ENCODE measurements at places on chromosomes 12 and 14.

- DNase-seq: no peak
Observed at GRCh38 chr12:22066310-22066709, 20.3 kb downstream of the CMAS start.

GRCh38 chr14:100056964-100057795 lies 8.0 kb upstream of the EVL start:
- DNase-seq: no peak

DNA sequence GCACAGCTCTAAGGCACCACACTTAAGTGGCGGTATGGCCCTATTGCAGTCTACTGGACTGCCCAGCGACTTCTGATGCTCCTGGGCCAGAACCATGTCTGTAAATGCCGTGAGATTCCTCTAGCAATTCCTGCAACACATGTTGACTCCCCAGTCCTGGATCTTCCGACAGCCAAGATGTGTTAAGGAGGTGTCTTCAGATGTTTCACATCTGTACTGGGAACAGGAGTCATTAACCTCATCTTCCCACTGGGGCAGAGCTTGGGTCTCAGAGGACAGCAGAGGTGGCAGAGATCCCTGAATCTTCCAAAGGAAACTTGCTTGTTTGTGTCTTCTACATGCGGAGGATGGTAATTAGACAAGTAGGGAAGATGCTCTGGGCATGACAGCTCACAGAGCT lies 8.2 kb downstream of the TMEM120B start:
- no peak for DNase-seq

GRCh38 chr12:64707926-64708325 lies 51.3 kb downstream of the GNS start:
- no peak for DNase-seq

DNA sequence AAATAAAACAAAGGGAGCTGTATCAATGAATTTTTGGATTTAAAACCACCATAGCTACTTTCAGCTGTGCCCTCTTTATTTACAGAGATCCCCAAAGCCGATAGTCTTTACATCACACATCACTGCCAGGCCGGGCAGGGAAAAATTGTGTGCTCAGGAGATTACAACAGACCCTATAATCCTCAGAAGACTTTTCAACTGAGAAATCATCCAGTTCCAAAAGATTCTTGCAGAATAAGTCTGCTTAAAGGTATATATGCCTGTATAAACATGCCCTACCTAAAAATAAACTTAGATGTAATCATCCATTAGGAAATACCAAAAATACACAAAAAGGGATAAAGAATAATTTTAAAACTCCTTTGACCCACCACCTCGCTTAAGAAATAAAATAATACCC lies 70.1 kb upstream of the MAP1LC3B2 start:
- DNase-seq: no peak

- peak; percentile 36 for DNase-seq
Observed at GRCh38 chr14:34043627-34044372, 92.9 kb upstream of the EGLN3 start.

DNA sequence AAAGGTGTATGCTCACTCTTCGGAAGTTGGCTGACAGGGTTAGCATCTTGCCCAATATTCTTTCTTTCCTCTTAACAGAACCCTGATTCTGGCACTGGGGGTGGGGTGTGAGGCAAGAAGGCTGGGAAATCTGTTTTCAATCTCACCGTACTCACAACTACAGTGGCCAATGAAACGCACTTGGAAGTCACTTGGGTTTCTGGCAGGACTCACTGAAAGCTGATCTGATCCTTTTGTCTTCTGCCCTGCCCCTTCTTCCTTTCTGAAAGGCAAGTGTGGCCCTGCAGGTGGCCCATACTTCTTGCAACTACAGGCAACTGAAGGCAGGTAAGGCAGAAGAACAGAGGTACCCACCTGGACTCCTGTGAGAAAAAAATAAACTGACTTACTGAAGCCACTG lies 106.9 kb downstream of the STXBP6 start:
- DNase-seq: no peak

- no peak for DNase-seq
Observed at GRCh38 chr12:80979816-80980215, 42.1 kb upstream of the LIN7A start.

DNA sequence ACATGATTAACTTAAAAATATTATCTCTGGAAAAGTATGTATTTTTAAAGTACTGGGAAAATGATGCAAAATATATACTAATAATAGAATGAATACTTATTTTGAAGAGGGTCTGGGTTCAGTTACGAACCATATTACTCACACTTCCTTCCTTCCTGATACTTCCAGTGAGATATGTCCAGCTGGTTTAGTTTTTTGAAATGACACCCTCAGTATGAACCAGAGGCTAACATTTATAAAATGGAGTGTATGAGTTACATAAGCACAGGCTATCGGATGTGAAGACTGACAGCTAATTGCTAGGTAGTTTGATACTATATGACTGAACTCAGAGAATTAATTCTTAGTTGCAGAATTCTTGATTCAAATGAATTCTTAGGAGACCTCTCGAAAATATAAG lies 122.9 kb downstream of the OTOGL start:
- no peak for DNase-seq

DNA sequence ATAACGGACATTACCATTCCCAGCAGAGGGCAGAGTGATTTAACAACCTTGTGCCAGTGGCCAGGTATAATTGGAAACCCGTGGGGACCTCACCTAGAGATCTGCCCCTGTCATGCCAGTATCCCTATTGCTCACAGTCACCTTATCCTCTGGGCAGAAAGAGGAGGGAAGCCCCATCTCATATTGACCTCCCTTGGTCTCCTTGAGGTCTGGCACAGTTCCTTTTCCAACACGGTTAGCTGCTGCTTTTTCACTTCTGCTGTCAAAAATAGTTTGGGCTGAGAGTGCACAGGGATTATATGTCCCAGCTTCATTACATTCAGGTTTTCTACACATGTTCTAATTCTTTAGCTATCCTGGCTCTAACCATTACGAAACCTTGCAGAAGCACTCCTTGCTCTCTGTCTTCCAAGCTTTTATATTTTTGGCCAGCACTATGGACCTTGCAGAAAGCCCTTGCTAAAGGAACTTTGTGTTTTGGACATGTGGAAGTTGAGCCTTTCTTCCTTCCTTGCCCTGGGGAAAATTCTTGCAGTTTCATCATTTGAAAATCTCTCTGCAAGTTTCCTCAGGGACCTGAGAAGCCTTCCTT lies 111.7 kb upstream of the MIS18BP1 start:
- DNase-seq: no peak

GRCh38 chr14:78448164-78449094 lies 278.3 kb downstream of the NRXN3 start:
- no peak for DNase-seq

- DNase-seq: no peak
Observed at GRCh38 chr12:113812411-113813228, 153.5 kb downstream of the RBM19 start.

DNA sequence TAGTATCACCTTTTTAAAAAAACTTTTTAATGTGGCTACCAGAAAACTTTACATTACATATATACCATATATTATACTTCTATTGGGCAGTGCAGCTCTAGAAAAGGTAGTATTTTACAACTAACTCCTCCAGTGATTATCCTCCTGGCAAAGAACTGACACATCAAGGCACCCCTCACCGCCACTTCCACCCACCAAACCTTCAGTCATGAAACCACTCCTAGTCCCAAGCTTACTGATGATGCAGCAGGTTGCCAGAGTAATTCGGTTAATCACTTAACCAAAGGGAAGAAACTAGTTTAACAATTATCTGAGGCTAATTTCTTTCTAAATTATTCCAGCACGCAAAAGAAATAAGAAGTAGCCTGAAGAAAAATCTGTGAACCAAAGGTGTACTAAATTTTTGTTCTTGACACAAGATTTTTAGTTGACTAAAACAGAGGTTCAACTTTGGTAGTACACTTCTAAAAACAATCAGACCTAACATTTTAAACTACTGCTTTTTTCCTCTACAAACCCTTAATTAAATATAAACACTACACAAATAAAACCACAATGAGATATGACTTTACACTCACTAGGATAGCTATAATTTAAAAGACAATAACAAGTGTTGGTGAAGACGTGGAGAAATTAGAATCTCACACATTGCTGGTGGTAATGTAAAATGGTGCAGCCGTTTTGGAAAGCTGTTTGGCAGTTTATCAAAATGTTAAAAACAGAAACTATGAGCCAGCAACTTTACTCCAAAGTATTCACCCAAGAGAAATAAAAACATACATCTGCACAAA lies 16.7 kb downstream of the SPPL3 start:
- DNase-seq: peak; percentile 29

DNA sequence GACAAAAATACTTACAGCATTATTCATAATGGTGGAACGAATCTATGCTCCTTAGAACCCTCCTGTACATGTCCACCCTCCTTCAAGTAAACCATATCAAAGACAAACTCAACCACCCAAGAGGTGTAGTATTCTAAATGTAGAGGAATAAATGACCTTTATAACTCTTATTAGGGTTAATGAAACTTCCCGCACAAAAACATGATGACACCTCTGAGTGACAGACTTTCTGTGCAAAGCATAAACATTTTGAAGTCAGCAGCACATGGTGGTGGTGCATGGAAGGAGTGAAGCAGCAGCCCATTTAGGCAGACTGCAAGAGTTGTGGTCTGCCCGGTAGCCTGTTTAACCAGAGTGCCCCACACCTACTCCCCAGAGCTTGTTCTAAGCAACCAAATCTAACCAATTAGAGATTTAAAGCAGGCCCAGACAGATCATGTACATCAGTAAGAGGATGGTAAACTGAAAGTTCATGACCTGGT lies 615 bp upstream of the ASB8 start:
- DNase-seq: no peak

- DNase-seq: no peak
Observed at GRCh38 chr14:94171208-94171607, 2.9 kb upstream of the PPP4R4 start.

DNA sequence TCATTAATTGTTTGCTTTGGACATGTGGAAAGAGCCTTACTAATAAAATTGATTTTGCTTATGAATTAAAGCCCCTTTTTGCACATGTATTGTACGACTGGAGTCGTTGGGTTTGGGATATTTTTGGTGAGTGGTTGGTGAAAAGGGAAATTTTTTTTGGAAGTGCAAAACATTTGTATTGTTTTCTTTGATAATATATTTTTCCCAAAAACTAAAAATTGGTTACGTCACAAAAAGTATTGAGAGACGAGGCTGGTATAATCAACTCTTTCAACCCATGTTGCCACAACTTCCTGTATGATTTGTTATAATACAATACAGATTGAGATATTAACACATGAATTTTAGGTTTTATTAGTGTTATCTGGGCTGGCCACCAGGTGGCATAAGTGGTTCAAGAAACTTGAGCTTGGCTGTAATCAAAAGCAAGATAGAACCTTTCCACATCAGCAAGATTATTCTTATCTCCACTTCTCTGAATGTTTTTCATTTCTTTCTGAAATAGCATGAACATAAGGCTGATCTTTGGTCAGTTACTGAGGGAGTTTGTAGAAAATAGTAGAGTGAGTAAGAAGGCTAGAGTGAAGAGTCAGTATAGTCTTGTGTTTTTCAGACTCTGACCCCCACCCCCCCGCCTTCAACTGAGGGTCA lies 8.7 kb downstream of the NGDN start:
- DNase-seq: peak; percentile 68

DNA sequence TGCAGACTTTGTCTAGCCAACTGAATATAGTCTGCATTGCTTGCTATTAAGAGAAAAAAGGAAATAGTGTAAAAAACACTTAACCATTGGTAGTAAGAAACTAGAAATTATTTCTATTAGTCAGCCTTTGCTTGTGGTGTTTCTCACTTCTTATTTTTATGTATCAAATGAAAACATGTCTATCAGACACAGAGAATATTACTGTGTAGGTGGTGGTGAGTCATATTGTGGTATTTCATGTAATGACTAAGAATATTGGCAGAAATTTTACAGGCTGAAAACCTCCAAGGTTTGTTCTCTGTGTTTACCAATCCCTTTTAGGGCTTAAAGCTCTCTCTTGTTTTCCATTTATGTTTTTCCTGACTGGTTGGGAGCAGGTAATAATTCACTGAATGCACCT lies 87.2 kb downstream of the DAAM1 start:
- DNase-seq: no peak

GRCh38 chr14:59395672-59396071 lies 69.5 kb downstream of the GPR135 start:
- no peak for DNase-seq

GRCh38 chr12:9084417-9084816 lies 31.3 kb downstream of the A2M start:
- no peak for DNase-seq

- no peak for DNase-seq
Observed at GRCh38 chr12:98123021-98123461, 392.3 kb upstream of the TMPO start.

GRCh38 chr12:53200458-53201176 lies 6.4 kb downstream of the ITGB7 start:
- peak; percentile 46 for DNase-seq

GRCh38 chr12:67091204-67091603 lies 178.0 kb upstream of the CAND1 start:
- no peak for DNase-seq

DNA sequence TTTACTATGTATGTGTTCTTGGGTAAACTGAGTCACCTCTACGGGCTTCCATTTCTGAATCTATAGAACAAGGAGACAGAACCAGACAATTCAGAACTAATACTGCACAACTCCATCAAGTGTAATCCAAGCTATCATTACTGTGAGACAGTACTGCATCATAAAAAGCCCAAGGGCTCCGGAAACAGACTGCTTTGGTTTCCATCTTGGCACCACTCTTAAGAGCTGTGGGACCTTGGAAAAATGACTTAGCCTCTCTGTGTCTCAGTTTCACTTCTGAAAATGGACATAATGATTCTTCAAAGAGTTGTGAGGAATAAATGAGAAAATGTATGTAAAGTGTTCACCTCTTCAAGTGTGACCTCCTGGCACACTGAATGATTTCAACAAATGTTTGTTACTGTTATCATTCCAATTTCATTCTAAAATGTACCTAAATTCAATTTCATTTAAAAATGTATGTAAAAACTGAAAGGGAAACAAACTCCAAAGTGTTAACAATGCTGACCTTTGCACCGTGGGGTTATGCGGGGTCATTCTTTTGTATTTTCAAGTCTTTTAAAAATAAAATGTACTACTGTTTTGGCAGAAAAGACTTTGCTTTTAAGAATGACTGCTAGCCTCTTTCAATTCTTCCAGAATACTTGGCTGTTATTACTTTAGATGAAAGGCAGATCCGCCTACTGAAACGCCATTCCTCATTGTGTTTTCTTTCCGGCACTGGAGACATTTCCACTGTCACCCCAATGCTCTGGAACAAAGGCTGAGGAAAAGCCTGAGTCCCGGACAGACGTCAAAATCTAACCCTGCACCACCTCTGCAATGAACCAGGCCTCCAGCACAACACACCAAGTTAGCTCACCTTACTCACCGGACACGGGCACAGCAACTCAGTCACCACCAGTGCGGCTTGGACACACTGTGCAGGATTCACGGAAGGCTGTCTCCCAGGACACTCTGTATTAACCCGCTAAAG lies 62.8 kb downstream of the TMCC3 start:
- no peak for DNase-seq

GRCh38 chr12:109858764-109859163 lies 21.6 kb downstream of the GLTP start:
- DNase-seq: no peak

All from activated naive CD4-positive, alpha-beta T cell treated with anti-CD3 and anti-CD28 coated beads, Interleukin-2, amount 50 U/mL, for 16 hours (primary cell).